Mesendoderm (in vitro differentiated cells): ENCODE measurements at places on chromosomes 16 and 17.

DNA sequence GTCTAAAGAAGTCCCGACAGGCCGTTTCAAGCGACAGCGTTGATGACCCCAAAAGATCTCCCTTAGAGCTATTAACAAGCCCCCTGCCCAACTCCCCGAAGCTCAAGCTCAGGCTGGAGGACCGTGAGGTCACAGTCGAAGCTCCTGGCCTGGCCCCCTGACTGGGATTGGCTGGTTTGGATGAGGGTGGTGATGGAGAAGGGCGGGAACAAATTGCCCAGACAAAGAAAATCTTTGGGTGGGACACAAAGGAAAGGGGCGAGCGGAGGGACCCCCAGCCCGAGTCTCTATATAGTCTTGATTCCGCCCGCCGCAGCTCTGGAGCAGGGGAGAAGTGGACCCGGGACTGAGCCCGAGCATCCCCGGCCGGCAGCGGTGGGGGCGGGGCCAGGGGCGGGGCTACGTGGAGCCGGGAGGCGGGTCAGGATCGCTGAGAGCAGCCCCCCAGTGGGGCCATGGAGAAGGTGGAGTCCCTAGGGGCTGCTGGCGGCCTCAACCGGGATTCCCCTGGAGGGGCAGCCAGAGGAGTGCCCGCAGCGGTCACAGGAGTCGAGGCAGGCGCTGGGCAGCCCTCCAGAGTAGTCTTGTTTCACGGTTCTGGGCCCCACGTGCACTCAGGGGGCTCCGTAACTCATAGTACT, 982 bp upstream of the NEURL4 start:
- peak; percentile 94 for DNase-seq

DNA sequence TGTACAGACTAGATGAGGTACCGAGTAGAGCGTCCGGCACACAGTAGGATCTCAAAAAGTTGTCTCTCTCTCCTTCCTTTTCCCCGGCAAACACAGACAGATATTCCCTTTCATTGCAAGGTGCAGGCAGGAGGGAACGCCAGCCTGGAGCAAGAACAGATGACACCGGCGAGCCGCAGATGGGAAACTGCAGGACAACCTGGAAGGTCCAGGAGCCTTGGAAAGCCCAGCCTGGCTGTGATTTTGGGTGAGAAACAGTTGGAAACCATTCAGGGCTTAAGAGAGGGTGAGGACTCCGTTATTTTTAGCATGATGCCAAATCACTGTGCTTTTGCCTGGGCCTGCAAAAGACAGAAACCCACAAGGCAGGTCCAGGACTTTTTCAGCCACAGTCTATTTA, 7.3 kb downstream of the CDH11 start:
- DNase-seq: no peak

GRCh38 chr17:6350806-6351205, 84.1 kb downstream of the AIPL1 start:
- no peak for DNase-seq

DNA sequence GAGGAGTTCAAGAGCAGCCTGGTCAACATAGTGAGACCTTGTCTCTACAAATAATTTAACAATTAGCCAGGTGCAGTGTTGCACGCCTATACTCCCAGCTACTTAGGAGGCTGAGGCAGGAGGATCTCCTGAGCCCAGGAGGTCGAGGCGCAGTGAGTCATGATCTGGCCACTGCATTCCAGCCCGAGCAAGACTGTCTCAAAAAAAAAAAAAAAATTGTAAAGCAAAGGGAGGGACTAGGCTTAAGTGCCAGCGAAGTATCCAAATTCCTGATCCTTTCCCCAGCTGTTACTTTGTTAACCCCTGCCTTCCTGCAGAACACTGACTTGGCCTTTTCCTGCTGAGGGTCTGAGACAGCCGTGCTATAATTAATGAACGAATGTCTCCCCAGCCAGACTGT, 2.7 kb downstream of the GDPD3 start:
- no peak for DNase-seq

DNA sequence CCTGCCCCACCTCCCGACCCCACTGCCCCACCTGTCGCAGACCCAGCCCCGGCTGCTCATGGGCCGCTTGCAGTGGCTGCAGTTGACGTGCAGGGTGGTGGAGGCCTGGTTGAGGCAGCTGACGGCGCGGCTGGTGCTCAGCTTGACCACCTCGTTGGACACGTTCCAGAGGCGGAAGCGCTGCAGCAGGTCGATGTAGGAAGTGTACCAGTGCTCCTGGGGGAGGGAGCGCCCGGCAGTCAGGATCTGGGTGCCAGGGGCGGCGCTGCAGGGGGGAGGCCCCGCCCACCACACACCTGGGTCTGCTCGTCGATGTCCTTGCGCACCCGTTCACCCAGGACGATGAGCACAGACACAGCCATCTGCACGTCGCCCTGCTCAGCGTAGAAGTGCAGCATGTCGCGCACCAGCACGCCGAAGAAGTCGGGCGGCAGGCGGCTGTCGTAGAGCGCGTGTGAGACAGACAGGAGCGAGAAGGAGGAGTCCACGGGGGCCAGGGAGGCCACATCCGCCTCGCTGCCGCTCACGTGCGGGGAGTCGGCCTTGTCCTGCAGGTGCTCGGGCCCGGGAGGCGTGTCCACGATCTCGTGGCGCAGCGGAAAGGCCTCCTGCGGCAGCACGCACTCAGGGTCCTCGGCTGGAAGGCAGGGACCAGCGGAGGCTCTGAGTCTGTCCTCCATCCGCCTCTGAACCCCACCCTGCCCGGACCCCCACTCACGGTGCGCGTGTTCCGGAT, 995 bp upstream of the JMJD8 start:
- DNase-seq: no peak

DNA sequence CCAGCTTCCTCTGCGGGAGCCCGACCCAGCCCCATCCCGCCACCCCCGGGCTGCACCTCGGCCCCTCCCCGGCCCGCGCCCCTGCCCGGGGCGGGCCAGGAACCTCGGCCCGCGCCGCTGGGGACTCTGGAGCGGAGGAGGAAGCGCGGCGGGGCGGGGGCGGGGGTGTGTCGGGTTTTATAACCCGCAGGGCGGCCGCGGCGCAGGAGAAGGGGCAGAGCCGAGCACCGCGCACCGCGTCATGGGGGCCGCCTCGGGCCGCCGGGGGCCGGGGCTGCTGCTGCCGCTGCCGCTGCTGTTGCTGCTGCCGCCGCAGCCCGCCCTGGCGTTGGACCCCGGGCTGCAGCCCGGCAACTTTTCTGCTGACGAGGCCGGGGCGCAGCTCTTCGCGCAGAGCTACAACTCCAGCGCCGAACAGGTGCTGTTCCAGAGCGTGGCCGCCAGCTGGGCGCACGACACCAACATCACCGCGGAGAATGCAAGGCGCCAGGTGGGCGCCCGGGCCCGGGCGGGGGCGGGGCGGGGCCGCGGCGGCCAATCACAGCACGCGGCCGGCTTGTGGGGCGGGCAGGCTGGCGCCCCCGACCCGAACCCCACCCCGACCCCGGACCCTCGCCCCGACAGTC, at the start of gene ACE:
Gene ACE (plus strand): TSS at position 208 of the 626 bp plus-strand sequence. CDS start 34 bp downstream, at position 242.
- peak; percentile 74 for DNase-seq

DNA sequence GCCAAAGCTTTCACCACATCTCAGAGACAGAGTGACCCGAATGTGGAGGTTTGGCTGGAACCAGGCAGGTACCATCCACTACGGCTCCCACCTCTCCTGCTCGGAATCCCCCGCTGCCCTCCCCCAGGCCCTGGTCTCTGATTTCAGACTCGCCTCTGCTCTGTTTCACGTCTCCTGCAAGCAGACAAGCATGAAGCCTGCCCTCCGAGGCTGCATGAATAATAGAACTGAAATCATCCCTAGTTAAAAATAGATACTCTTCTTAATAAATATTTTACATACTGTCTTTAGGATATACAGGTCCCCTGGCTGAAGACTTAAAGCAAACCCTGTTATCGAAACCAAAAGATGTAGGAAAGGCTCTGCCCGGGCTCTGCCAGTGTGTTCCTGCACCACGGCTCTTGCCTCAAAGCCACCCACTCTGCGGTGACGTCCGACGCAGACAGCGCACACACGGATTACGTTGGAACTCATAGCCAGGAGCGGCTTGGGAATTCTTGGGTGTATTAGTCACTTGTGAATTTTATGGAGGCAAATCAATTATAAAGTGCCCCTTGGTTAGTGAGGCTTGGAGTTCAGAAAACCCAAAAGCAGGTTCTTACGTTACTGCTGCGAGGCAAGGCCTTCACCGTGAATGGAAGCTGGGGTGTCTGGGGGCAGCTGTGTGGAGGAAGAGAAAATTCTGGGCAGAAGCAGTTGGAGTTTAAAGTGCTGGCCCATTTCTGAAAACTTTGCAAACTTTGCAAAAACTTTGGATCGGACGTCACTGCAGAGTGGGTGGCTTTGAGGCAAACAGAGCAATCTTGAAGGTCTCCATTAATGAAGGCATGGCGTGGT, 25.6 kb upstream of the NPTX1 start:
- no peak for DNase-seq

- no peak for DNase-seq
These were observed 15.0 kb upstream of the SRCIN1 start for GRCh38 chr17:38620551-38621277.

DNA sequence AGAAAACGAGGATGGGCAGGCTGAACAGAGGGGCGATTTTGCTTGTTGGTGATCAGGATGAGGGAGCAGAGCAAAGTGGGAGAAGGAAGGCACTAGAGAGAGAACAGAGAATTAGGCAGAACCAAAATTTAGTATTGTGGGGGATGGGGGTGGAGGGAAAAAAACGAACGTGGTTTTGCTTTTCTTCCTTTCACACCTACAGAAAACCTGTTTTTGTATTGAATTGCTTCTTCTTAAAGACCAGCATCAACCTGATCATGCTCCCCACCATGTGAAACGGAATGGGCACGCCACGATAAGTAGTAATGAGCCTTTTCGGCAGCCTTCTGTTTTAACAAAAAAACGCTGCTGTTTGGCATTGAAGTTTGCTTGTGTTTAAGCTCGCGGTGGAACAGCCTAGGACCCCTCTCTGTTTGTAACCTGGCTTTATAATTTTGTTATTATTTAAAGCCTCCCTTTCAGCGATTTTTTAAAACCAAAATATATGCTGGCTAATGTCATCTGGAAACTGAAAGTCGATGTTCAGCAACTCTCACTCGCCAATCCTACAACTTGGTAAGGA, 36.8 kb downstream of the ERCC4 start:
- no peak for DNase-seq

GRCh38 chr16:15726715-15727114, 76.7 kb downstream of the NDE1 start:
- DNase-seq: no peak

- DNase-seq: peak; percentile 48
These were observed 9.9 kb downstream of the CENPX start for GRCh38 chr17:82012640-82013295.

DNA sequence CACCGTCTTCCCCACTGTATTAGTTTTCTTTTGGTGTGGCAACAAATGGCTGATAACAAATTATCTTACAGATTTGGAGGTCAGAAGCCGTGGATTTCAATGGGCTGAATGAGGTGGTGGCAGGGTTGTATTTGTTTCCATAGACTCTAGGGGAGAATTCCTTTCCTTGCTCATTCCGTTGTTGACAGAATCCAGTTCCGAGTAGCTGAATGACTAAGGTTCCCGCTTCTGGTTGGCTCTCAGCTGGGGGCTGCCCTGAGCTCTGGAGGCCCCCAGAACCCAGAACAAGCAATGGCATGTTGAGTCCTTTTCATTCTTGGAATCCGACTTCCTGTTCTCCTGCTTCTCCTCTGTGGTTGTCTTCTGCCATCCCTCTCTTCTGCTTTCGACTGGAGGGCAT, 280.4 kb downstream of the SNX29 start:
- peak; percentile 26 for DNase-seq

DNA sequence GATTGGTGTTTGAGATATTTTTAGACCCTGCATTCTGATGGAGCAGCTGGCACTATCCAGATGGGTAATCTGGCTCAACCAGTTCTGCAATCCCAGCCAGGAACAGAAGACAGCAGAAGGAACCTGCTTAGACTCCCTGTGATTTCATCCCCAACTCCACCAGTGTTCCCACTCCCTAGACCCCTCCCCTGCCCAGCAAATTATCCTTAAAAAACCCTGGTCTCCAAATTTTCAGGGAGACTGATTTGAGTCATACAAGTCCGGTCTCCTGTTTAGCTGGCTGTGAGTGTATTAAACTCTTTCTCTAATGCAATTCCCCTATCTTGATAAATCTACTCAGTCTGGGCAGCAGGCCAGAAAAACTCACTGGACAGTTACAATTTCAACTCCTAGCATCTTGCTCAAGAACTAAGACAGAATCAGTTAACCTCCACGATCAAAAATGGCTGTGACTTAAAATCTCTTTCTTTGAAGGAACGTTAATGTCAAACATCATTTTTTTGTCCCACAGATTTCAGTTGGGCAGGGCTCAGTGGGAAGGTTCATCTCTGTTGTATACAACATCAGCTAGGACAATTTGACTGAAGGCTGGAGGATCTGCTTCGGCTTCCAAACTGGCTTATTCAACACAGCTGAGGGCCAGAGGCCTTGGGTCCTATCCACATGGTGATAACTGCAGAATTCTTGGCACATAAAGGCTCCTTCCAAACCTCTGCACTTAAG, 4.9 kb upstream of the RBL2 start:
- no peak for DNase-seq
